ENCODE measurements at places on chromosomes 3 and 15. TPM values are rescaled to one million over a fixed set of nuclear protein-coding genes. Genes with fewer than 3 reads are reported as not detected.

SLCO3A1 gene
- 6.3 TPM for total RNA-seq

DNA sequence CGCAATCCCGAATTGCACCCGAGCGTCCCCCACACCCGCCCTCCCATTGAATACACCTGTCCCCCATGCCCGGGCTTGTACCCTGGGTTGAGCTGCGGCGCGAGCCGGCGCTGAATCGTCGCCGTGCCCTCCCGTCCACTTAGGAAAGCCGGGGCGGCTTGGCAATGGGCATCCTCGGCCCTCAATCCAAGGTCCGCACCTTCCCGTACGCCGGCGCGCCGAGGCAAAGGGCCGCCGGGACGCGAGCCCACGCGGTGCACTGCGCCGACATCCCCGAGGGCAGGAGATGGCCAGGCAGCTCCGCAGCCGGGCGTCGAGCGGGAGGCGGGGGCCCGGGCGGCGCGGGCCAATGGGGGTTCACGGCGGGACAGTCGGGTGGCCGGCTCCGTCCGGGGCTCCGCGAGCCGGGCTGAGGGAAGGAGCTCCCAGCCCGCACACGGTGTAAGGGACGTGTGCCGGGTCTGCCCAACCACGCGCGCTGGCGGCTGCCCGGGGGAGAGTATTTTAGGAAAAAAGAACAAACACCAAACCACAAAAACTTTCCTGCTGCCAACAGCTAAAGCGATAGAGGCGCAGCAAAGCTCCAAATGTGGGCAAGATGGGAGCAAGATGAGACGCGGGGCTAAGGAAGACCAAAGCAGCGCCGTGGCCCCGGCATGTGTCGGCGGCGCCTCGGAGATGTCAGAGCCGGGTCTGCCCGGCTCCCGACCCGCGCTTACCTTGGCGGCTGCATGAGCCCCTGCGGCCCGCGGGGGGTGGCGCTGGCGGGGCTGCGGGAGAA is 621 bp downstream of the RGMA start:
- DNase-seq: no peak
- peak overlapping the region; percentile 75 for H3K4me3 ChIP-seq
- no peak overlapping the region for H3K27ac ChIP-seq
- H3K36me3 ChIP-seq: no peaks in the 10 kb centered on the region

TARS3 gene
- 7.4 TPM for total RNA-seq

- H3K4me1 ChIP-seq: no peaks in the 10 kb centered on the region
- DNase-seq: no peak
- H3K27me3 ChIP-seq: no peaks in the 10 kb centered on the region
- no peak overlapping the region for H3K4me3 ChIP-seq
Measured at GRCh38 chr15:95044745-95045417, 813.5 kb downstream of the MCTP2 start.

RNF168 gene
- 14.9 TPM for total RNA-seq
